ENCODE measurements at places on chromosomes 13 and 19. TPM values are rescaled to one million over a fixed set of nuclear protein-coding genes. Genes with fewer than 3 reads are reported as not detected.

ZC3H4 gene
- total RNA-seq, result 74.8 TPM

MBD3L3 gene
- total RNA-seq, result not detected

SHD gene
- total RNA-seq, result not detected

KPNA3 gene
- total RNA-seq, result 22.4 TPM

SH2D3A gene
- total RNA-seq, result 64.3 TPM

TPTE2 gene
- not detected for total RNA-seq

CBARP gene
- not detected for total RNA-seq

PLPPR3 gene
- total RNA-seq, result not detected

GRCh38 chr19:54271106-54271505, 9.8 kb downstream of the LILRB2 start:
- DNase-seq, result no peak
- no peak overlapping the region for H3K4me3 ChIP-seq
- H3K36me3 ChIP-seq, result no peaks in the 10 kb centered on the region
- no peaks in the 10 kb centered on the region for H3K4me1 ChIP-seq
- H3K27me3 ChIP-seq, result no peaks in the 10 kb centered on the region

DNA sequence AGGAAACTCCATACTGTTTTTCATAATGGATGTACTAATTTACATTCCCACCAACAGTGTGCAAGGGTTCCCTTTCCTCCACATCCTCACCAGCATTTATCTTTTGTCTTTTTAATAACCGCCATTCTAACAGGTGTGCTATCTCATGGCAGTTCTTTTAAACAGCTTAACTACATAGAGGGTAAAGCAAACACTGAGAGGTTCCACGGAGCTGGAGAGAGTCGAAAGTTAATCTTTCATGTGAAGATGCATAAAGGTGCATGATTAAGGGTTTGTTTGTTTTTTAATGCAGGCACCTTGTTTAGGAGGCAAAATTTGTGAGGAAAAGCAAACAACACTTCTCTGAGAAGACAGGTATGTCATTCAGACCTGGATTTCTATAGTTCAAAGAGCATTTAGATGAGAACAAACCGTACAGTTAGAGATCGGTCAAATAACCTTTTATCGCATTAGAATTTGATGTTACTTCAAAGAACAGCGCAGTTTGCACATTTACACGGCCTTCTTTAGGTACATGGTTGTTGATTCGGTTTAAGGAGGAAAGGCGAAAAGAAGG, 193.9 kb downstream of the RBM26 start:
- no peaks in the 10 kb centered on the region for H3K27me3 ChIP-seq
- no peaks in the 10 kb centered on the region for H3K36me3 ChIP-seq
- no peak overlapping the region for H3K27ac ChIP-seq

DNA sequence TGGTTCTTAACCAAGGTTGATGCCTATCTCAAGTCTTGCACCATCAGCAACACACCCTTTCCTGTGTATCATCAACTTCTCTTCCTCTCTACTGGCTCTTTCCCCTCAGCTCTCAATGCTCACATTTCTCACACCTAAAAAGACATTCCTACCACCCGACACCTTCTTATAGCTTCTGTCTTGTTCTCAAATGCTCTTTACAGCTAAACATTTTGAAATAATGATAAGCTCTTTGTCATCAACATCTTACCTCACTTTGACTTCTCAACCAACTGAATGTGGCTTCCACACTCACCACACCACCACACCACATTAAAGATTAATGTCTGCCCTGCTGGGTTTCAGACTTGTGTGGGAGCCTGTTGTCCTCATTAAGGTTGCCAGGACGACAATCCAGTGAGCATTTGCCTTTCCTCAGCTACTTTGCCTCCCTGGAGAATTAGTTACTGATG, 67.8 kb downstream of the RXFP2 start:
- no peak overlapping the region for H3K4me3 ChIP-seq
- peaks cover 68% of the 10 kb centered on the region for H3K4me1 ChIP-seq
- H3K27me3 ChIP-seq, result no peaks in the 10 kb centered on the region
- H3K27ac ChIP-seq, result peak overlapping the region; percentile 32

DNA sequence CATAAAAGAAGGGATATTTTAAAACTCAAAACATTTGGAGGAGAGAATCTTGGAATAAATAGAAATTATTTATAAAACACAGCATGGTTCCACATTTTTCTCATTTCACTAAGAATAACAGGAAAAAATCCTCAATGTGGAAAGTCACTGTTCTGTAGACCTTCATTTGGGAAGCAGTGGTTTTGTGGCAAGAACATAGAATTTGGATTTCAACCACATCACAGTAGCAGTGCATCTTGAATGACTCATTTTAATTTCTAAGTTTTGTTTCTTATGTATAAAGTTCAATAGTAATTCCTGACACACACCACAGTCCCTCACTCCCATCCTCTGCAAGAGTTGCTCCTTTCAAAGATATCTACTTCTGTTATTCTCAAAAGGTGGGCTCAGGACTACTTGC, 264.0 kb downstream of the ENOX1 start:
- no peaks in the 10 kb centered on the region for H3K36me3 ChIP-seq
- H3K27ac ChIP-seq, result no peak overlapping the region
- H3K4me3 ChIP-seq, result no peak overlapping the region
- no peaks in the 10 kb centered on the region for H3K27me3 ChIP-seq
- H3K4me1 ChIP-seq, result no peaks in the 10 kb centered on the region

DNA sequence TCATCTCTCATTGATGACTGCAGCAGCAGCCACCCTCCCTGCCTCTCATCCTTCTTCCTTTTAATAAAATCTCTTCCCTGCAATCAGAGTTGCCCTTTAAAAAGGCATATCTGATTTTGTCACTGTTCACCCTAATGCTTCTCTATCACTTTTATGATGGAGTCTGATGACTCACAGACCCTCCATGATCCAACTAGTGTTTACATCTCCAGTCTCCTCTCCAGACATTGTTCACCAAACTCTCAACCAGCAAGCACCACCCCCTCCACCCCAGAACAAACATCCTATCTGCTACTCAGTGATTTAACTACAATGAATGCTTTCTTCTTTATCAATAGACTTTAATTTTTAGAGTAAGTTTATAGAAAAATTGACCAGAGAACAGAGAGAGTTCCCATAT, 59.5 kb downstream of the TNFSF11 start:
- no peaks in the 10 kb centered on the region for H3K36me3 ChIP-seq
- no peak overlapping the region for H3K4me3 ChIP-seq
- H3K4me1 ChIP-seq, result no peaks in the 10 kb centered on the region
- no peaks in the 10 kb centered on the region for H3K27me3 ChIP-seq
- H3K27ac ChIP-seq, result no peak overlapping the region

- H3K27me3 ChIP-seq, result no peaks in the 10 kb centered on the region
- DNase-seq, result no peak
- H3K4me3 ChIP-seq, result no peak overlapping the region
- H3K27ac ChIP-seq, result no peak overlapping the region
Observed at GRCh38 chr13:110407021-110407420, 99.9 kb downstream of the COL4A2 start.

- no peaks in the 10 kb centered on the region for H3K27me3 ChIP-seq
- H3K36me3 ChIP-seq, result peaks cover 20% of the 10 kb centered on the region
- no peak overlapping the region for H3K27ac ChIP-seq
Observed at GRCh38 chr13:100633461-100633860, 41.1 kb downstream of the TMTC4 start.

DNA sequence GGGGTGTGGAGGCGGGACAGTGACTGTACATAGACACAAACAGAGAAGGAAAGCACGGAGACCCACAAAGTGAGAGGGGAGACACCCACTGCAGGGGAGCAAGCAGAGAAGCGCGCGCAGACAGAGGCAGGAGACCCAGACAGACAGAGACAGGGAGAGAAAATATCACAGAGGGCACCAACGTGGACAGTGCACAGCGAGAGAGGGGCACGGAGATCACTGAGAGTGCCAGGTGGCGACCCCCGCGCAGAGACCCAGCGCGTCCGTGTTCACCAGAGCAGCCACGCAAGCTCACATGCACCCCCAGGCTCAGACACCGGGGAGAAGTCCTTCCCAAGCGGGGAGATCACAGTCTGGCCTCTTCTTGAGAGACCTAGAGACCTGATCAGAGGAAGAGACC, 1.4 kb upstream of the CACNG7 start:
- H3K4me3 ChIP-seq, result no peak overlapping the region
- no peak for DNase-seq
- H3K4me1 ChIP-seq, result peaks cover 16% of the 10 kb centered on the region
- H3K36me3 ChIP-seq, result no peaks in the 10 kb centered on the region

Data from CD4-positive, alpha-beta memory T cell (primary cell).